ENCODE measurements at places on chromosomes 12 and 14. TPM values are rescaled to one million over a fixed set of nuclear protein-coding genes. Genes with fewer than 3 reads are reported as not detected.

The ALX1 gene
- total RNA-seq, result under 0.01 TPM

The SLC38A4 gene
- total RNA-seq, result 2.8 TPM

The GLIPR1L1 gene
- total RNA-seq, result not detected

The CD163 gene
- total RNA-seq, result not detected

The BRI3BP gene
- 15.4 TPM for total RNA-seq

The IFI27L2 gene
- total RNA-seq, result 39.5 TPM
